EH (cell line): ENCODE measurements at places on chromosomes 11 and 22.

- no peak for DNase-seq
Observed at GRCh38 chr11:70614034-70614681, 215.8 kb downstream of the CTTN start.

GRCh38 chr11:16921019-16921418, 93.2 kb downstream of the PLEKHA7 start:
- no peak for DNase-seq

DNA sequence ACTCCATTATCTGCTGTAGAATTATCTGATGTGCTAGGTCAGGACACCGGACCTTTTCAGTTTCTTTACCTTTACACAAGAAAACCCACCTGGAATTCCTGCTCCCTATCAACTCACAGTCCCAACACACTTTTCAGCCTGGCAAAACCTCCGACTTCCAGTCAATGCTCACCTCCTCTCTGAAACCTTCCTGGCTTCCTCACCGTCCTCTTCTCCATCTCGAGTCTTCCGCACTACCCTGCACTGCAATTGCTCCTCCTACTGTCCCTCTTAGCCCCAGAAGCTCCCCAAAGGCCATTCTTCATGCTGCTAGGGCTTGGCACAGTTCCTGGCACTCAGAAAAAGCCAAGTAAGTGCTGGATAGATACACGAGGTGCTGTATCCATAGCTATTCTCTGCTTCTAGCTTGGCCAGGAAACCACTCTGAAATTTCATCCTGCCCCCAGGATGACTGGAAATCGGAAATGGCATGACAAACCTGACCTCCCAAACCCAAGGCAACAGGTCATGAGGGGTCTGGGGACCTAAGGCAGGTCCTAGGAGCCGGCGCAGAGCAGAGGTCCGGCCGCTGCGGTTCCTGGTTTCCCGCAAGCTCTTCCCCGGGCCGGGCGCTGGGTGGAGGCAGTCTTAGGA, 702 bp downstream of the SYN3 start:
- DNase-seq: no peak

DNA sequence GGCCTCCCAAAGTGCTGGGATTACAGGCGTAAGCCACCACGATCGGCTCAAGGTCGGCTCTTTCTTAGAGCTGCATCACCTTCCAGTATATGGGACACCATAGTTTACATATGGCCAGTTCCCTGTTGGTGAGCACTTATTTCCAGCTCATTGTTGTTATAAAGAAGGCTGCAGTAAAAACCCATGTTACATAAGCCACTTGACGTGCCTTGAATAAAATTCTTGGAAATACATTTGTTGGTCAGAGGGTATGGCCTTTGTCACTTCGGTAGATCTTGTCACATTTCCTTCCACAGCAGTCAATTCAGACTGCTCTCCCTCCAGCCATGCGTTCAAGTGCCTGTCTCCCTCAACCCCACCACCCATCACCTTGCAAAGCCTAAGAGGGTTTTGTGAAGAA, 92.9 kb downstream of the PRR5L start:
- no peak for DNase-seq

DNA sequence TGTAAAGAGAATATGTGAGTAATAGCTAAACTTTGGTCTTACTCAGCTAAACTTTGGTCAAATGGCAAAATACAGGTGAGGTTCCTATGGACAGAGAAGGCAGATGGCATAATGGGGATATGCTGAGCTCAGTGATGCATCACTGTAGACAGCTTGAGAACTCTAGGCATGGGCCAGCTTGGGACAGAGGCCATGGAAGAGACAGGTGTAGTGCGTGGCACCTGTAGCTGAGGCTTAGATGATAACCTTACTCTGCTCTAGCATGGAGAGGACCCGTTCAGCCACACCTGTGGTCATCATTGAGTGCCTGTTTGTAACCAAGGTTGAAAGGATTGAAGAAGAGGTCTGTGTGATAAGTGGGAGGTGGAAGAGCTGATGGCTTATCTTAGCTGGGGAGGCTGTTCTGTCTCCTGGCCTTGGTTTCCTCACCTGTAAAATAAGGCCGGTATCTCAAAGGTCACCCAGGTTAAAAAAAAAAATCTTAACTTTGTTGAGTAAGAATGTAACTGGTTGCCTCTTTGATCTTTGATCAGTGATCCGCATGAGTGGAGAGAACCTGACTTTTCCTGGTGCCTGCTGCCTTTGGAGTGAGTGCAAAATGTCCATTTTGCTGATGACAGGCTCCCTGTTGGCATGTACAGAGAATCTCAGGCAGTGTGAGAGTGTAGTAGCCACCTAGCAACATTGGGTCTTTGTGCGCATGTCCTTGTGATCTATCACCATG, 48.6 kb downstream of the ZNRF3 start:
- no peak for DNase-seq

DNA sequence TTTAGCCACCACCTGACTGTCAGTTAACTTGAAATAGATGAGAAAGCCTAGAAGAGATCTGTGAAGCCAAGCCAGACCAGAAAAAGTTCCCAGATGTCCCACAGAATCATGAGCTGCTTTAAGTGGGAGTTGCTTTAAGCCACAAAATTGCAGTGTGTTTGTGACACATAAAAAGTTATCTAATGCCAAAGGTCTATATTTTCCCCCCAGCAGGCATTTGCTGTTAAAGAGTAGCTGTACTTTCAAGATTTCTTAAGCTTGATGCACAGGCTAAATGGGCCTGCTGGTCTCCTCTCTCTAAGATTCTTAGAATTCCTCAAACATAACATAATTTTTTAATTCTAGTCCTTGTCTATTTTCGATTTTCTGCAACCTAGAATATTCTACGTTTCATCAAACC, 825.7 kb downstream of the FAM181B start:
- DNase-seq: no peak
